ENCODE measurements at places on chromosomes 6 and 20.

- DNase-seq: no peak
Observed at GRCh38 chr6:95417856-95418255, 159.5 kb upstream of the MANEA start.

DNA sequence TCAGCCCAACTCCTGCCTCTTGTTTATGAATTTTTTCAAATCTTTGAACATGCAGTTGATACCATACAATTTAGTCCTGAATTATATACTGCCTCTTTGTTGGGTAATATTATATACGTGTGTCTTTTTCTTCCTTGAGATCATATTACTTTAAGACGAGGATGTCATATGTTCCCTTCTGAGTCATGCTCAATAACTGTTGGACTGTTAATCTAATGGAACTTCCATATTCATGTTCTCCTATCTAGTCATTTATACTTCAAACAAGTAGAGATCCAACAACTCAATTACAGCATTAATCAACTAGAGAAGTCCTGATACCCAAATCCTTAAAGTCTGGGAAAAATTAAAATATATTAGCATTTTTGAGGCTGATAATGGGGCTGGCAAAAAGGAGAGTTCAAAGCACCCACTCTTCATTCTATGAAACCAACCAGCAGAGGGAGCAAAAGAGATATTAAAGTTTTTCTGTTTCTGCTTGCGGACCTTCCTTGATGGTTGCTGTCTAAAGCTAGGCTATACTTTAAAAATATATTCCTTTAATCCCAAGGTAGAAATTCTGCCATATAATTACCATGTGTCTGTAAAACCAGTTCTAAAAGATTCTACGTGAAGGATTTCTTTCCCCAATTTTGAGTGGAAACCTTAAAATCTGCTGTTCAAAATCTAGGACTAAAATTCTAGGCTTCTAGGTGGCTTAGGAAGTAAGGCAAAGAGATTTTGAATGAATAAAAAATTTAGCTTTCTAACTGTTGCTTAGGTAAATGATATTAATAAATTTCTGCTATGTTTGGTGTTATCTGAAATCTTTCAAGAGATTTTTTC, 498.9 kb downstream of the BCKDHB start:
- peak; percentile 21 for DNase-seq

DNA sequence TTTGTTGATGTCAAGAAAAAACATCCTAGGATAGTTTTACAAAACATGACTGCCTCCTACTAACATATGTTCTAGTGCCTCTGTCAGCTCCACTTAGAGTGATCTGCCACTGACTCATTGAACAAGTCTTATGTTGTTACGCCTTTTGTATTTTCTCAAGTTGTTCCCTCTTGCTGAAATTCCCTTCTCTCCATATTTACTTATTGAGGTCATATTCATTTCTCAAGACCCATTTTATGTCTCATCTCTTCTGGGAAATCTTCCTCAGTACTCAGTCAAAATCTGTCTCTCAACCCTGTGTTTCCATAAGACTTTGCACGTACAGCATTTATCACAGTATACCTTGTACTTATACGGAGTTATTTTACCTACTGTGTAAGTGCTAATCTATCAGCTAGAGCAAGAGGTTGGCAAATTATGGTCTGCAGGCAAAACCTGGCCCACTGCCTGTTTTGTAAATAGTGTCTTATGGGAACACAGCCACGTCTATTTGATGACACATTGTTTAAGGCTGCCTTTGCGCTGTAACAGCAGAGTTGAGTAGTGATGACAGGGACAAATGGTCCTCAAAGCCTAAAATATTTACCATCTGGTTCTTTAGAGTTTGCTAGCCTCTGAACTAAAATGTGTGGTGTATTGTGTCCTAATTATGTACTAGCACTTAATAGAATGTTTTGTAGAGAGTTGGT, 83.4 kb downstream of the ADGRB3 start:
- no peak for DNase-seq

GRCh38 chr6:112180095-112180820, 74.1 kb downstream of the LAMA4 start:
- peak; percentile 75 for DNase-seq

DNA sequence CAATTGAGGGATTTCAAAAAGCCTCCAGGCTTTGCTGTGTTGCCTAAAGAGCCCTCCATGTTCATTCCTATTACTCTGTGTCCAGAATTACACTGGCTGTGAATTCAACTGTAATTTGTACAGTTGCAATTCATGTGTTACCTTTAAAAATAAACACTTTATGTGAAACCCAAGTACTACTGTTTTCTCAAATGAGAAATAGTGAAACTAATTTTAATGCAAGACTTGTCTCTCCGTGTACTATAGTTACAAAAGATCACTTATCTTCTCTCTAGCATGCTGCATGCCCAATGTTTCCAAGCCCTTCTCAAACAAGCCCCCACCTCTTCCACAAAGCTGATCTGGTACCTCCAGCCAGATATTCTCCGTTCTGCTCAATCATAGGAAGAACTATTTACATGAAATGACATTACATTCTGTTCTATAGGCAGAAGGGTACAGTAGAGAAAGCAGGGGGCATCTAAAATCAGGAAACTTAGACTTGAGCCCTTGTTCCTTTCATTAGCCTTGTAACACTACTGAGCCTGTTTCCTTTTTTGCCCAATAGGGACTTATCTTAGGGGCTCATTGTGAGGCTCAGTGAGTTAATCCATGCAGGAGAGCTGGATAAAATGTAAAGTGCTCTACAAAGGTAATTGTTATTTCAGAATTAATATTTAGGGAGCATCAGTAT, 12.3 kb upstream of the COL9A1 start:
- no peak for DNase-seq
